ENCODE measurements at places on chromosomes 3 and 15.

DNA sequence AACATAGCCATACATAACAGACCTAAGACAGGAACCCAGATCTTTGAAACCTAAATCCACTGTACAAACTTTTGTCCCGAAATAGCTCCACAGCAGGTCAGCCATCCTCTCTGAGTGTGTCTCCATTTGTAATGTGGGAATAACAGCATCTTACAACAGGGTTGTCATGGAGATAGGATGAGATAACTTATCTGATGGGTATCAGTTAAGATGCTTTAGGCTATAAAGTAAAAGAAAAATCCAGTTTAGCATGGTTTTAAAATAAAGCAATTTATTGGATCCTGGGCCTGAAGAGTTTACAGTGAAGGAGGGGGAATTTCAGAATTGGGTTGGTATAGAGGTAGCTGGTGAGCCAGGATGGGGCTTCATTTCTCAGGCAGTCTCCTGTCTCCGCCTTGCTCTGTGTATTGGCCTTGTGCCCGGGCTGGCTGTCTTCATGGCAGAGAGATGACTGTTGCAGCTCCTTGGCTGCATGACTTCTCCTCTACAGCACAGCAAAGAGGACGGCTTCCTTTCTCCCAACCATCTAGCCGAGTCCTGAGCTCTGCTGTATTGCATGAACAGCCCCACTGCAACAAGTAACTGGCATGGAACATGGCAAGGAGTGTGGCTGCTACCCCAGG is 131.9 kb upstream of the PROK2 start:
- DNase-seq: no peak

DNA sequence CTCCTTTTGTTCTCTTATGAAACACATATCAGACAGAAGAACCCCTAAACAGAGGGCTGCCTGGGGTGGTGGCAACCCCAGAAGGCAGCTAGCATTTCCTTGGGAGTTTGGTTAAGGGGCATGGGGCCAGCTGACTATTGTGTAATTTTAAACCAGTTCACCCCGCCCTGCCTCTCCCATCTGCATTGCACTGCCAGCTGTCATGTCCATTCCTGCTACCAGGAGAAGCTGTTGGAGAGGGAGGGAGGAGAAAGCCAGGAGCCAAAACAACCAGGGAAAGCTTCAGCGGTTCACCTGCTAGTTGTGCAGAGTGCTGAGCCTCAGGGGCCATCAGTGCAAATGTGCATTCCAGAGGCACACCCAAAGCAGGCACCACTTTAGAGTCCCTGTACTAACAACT is 47.6 kb upstream of the ATP1B3 start:
- DNase-seq: no peak

DNA sequence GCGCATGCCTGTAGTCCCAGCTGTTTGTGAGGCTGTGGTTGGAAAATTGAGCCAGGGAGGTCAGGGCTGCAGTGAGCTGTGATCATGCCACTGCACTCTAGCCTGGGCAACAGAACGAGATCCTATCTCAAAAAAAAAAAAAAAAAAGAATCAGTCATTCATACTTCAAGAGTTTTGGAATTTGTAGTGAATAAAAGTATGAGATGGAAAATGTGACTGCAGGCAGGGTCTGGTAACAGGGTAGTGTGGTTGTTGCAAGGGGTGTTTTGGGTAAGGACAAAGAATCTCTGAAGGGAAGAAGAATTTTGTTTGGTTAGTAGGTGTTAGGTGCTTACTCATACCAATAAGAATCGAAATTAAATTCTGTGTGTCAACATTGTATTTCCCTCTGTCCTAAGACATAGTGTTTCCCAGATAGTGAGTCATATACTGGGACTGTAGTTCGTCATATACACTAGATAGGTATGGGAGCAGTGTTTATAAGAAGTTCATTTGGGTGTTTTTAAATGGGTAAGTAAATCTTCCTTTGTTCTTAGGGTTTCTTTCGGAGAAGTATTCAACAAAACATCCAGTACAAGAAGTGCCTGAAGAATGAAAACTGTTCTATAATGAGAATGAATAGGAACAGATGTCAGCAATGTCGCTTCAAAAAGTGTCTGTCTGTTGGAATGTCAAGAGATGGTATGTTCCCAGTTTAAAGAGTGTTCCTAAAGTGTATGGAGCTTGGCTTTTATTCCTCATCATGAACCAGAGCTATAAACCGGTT is 14.2 kb downstream of the NR1D2 start:
- no peak for DNase-seq

- DNase-seq: no peak
These were observed 472.3 kb upstream of the CBLB start for GRCh38 chr3:106341087-106341486.

- DNase-seq: no peak
These were observed 63.6 kb upstream of the ARL8B start for GRCh38 chr3:5058471-5058951.

- DNase-seq: no peak
These were observed 4.6 kb downstream of the RBM15B start for GRCh38 chr3:51395493-51396213.

DNA sequence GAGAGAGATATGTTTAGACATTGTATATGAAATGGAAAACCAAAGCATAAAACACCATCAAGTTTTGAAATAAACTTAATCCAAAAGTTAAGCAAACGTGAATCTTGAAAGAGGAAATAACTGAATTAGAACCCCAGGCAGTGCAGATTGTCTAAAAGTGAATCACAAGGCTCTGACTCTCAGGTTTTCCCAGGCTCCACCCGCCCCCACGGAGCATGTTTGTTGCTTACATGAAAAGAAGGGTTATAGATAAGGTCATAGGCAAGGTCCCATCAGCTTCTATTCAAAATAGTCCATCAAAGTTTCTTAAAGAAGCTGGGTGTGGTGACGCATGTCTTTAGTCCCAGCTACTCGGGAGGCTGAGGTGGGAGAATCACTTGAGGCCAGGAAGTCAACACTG is 29.0 kb upstream of the SLMAP start:
- no peak for DNase-seq

GRCh38 chr3:80052271-80052670 is 284.5 kb upstream of the ROBO1 start:
- no peak for DNase-seq

DNA sequence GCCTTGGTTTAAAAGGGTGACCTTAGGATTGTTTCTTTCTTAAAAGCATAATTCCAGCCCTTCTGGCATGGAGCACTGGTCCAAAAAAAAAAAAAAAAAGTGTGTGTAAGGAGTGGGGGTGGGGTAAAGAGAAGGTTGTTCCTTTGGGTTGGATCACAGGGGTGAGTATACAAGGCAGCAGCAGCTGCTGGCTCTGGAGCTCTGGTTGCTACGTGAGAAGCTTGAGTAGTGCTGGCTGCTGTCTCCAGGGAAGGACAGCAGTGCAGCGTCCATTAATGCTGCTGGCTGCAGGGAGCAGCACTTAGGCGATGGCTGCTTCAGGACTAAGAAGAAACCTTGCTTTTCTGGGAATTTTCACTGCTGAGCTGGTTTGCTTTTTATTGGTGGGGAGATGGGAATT is 2.3 kb downstream of the SETD5 start:
- DNase-seq: peak; percentile 23

DNA sequence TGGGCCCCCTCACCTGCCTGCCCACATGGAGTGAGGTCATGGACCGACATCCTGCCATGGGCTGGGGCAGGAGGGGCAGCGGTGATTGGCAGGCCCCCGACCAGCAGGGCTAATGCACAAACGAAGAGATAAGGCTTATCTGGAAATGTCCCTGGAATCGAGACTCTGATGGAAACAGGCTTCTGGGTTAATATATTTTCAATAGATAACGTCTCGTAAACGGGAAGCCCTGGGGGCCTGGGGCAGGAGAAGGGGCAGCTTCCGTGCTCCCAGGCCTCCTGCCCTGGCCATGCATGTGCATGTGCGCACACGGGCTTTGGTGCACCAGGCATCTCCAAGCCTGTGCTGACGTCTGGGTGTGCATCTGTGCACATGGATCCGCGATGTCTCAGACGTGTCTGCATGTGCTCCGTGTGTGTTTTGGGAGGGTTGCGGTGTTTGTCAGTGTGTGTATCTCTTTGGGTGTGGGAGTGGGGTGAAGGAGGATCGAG is 55.1 kb downstream of the DNAJB8 start:
- DNase-seq: no peak

GRCh38 chr3:112129925-112130637 is 3.0 kb downstream of the GCSAM start:
- no peak for DNase-seq

GRCh38 chr15:44215594-44215993 is 20.5 kb upstream of the FRMD5 start:
- no peak for DNase-seq

- no peak for DNase-seq
These were observed 6.3 kb upstream of the PIAS1 start for GRCh38 chr15:68047826-68048225.

DNA sequence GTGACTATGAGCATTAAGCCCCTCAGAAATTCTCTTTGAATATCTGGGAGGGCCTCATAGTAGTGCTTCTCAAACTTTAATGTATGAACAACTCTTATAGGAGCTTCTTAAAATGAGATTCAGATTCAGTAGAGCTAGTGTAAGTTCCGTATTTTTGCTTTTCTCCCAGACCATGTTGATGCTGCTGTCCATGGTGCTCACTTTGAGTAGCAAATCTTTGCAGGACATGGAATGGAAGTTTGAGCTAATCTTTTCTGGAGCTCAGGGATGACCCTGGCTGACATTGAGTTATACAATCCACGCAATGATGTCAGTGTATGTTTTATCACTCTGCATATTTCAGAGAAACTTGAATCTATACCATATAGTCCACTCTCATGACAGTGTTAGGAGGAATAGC is 134.2 kb downstream of the OTOL1 start:
- no peak for DNase-seq

DNA sequence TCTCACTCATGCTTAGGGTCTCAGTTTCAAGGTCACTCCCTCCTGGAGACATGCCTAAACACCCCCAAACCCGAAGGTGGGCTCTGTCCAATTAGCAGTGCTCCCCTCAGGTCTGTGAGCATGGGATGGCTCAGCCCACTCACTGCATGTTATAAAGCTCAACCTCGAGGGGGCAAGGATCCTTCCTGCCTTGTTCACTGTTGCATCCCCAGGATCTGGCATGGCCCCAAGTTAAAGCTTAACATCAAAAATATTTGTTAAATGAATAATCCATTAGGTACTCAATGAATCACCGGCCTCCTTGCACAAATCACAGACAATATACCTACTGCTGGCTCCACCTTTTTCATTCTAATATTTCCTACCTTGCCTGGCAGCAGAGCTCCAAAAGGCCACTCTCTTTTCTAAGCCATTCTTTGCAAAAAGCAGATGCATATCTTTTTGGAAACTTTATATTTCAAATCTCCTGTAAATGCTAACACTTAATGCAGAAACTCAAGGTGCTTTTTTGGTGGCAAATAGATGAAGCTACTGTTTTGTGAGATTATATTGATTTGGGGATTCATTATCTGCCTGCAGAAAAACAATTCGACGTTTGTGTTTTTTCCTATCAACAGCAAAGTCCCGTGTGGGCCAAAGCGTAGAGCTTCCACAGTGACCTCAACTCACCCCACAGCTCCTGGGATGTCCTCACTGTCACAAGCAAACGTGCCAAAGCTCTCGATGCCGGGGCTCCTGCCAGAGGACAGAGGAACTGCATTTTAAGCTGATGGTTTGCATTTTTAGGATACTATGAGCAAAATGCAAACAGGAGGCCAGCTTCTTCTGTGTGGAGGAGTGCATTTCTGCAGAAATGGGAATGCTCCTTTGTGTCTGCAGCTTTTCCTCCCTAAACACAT is 35.4 kb downstream of the PCOLCE2 start:
- no peak for DNase-seq

DNA sequence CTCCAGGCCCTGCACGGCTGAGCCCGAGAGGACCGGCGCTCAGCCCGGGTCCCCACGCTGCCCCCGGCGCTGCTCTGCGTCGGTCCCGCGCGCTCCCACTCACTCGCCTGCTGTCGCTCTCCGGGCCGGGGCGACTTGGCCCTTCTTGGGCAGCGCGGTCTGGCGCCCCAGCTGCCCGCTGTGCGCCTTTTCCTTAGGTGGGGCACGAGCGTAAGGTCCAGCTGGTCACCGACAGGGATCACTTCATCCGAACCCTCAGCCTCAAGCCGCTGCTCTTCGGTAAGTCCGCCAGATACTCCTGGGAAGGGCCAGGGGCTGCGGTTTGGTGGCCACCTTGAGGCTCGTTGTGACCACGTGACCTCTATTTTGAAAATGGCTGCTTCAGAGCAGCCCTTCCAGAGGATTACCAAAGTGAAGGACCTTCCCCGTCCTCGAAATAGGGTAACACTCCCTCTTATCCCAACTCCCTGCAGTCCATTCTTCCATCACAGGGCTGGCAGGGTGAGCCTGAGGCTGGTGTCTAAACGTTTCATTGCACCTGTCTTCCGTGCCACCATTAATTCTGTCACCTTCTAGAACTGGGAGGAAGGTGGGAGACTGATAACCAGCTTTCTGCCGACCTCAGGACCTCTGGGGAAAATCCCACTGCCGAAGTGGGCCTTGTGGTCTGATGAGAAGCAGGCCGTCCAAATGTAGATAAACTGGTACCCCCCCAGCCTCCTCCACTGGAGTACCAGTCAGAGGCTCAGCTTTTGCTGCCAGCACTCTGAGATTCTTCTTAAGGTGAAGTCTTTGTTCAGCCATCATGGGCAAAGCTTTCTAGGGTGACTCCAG is 812 bp downstream of the P4HTM start:
- peak; percentile 36 for DNase-seq

GRCh38 chr3:40340541-40341170 is 31.1 kb downstream of the EIF1B start:
- no peak for DNase-seq
